ENCODE measurements at places on chromosomes 4 and X.

DNA sequence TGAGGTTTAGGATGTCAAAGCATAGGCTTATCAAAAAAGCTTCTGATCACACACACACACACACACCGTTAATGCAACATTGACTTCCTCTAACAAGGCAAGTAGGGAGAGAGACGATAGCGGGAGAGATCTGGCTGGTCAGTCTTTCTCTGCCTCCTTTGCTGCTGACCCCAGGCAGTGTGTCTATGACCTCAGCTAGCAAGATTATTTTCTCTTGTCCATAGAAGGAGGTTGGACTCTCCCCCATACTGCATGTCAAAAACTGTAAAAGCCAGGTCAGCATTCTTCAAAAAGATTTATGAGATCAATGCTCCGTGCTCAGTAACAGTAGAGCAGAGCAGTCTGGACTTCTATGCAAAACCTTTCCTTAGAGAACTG, 63.5 kb upstream of the PGM2 start:
- DNase-seq, result no peak

GRCh38 chr4:121794505-121795188, 6.5 kb upstream of the EXOSC9 start:
- DNase-seq, result no peak

- DNase-seq, result no peak
Observed at GRCh38 chr4:159151689-159152088, 48.8 kb downstream of the RAPGEF2 start.

- DNase-seq, result no peak
Observed at GRCh38 chr4:147430111-147430510, 50.8 kb upstream of the EDNRA start.

DNA sequence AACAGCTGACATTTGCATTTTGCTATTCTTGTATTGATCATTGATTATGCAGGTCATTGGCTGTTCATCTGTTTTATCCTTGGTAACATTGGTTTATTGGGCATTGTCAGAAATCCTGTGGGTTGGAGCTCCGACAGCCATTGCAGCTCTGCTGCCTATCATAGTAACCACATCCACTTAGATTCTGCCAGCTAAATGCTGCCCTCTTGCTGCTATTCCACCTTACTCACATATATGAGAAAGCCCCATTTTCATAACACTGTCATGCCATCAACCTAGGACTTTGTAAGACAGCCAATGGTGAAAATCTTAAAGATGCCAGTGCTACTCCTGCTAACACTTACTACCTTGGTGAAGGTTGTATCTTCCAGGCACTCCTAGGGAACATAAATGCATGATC, 187.3 kb upstream of the CXCL13 start:
- no peak for DNase-seq

DNA sequence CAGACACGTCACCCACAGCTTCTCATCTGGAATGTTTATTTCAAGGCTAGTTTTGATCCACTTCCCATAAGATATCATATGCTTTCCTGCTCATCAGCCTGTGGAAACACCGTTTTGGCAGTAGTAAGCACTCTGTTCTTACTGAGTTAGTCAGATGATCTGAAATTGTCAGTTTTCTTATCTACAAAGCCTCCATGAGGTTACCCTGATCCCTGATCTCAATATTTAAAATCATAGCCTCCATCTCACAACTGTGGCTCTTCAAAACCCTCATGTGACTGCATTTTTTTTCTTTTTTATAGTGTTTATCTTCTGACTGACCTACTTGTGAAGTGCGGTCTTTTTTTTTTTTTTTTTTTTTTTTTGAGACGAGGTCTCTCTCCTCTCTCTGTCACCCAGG, 22.7 kb downstream of the BST1 start:
- no peak for DNase-seq

DNA sequence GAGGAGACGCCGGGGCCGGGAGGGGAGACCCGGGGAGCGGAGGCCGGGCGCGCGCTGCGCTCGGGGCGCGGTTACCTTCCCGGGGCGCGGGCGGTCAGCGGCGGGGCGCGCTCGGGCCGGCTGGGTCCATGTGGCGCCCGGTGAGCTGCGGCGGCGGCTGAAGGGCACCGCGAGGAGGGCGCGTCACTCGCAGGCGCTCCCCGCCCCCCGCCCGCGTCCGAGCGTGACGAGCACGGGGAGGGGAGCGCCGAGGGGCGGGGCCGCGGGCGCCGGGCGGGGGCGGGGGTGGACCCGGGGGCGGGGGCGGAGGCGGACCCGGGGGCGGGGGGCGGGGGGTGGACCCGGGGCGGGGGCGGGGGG, at the start of gene CPLX1:
Gene CPLX1 (minus strand): TSS at position 159 of the 360 bp plus-strand sequence. CDS start 1,607 bp downstream, outside the sequence.
- DNase-seq, result peak; percentile 31

DNA sequence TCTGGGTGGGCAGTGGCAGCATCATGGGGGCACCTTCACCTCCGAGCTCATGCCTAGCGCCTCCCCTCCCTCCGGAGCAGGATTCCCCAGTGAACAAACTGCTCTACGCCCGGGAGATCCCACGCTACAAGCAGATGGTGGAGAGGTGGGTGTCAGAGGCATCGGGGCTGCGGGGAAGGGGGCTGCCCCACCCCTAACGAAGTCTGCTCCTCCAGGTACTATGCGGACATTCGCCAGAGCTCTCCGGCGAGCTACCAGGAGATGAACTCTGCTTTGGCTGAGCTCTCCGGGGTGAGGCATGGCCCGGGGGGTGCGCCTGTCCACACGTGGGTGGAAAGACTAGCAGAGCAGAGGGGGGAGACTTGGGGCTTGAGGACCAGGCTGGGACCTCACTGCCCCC, 2.7 kb upstream of the SRPK3 start:
- no peak for DNase-seq

- DNase-seq, result no peak
Observed at GRCh38 chr4:84159762-84160161, 339.3 kb downstream of the NKX6-1 start.

DNA sequence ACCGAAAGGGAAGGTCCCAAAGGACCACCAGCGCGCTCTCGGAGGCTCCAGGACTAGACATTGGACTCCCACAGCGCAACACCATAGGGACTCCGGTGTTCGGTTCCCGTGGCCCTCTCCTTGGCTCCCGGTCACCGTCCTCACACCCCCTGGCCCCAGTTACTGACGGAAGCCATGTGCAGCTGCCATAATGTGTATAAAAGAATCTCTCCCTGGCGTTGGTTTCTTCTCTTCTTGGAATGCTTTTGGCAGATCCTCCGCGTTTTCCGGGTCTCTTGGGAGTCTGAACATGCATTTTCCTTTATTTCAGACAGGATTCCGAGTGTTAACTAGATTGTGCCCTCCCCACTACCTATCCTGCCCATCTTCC, 69.8 kb downstream of the FBXO8 start:
- DNase-seq, result no peak

Data from T-helper 17 cell (primary cell).